ENCODE measurements at places on chromosomes 2 and 18. TPM values are rescaled to one million over a fixed set of nuclear protein-coding genes. Genes with fewer than 3 reads are reported as not detected.

GRCh38 chr2:72934683-72935610, 17.6 kb downstream of the EMX1 start:
- no peak for DNase-seq

- DNase-seq, result peak; percentile 79
These were observed 5.6 kb upstream of the NAPG start for GRCh38 chr18:10519999-10520935.

- no peak for DNase-seq
These were observed 78.2 kb downstream of the ZEB2 start for GRCh38 chr2:144441711-144442141.

SP140 gene
- total RNA-seq, result not detected

- no peak for DNase-seq
These were observed 15.3 kb downstream of the NPC1 start for GRCh38 chr18:23570912-23571504.

DCDC2C gene
- not detected for total RNA-seq

DNA sequence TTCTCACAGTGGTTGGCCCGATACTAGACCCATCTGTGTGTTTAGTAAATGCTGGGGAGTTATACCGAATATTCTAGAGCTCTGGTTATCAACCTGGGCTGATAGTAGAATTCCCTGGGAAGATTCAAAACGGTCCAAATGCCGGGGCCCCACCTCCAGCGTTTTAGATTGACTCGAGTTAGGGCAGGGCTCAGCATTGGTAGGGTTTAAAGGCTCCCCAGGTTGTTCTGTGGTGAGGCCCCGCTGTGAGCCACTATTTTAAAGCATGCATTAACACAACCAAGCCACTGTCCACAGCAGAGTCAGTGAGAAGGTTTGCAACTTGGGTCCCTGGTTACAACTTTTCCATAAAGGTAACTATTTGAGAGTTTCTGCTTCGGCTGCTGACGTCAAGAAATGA, 73.6 kb downstream of the DYSF start:
- no peak for DNase-seq

- no peak for DNase-seq
These were observed 15.3 kb upstream of the CD207 start for GRCh38 chr2:70850925-70851324.

- no peak for DNase-seq
These were observed 111.3 kb upstream of the MCFD2 start for GRCh38 chr2:47026748-47027534.

GRCh38 chr2:202158796-202159195, 79.6 kb downstream of the SUMO1 start:
- DNase-seq, result no peak

DNA sequence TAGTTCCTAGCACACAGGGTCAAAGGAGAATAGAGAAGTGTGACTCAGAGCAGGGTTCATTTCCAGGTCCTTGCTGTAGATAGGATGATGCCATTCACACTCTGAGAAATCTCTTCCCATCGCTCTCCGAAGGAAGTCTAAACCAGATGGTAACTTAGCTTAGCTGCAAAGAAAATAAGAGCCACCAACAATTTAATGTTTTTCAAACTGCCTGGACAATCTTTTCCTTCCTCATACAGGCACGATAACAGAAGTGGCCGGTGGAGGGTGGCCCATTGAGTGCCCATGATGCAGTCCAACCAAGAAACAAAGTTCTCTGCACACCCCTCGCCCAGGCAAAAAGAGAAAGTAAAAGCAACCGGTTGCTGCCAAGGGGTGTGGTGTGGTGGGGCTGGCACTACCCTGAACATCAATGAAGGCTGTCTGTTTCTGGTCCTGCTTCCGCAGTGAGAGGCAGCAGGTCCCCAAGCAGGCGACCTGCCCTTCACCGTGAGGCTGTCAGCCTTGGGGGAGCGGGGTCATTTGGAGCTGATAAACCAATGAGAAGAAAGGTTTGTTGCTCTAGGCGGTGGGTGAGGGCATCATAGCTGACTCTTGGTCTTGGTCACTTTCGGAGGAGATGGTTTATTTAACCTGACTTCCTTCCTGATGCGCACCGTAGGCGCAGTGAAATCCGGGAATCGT, 105.6 kb upstream of the CD302 start:
- DNase-seq, result no peak
